Mesothelial cell of epicardium (in vitro differentiated cells): ENCODE measurements at places on chromosomes 16 and 17. TPM values are rescaled to one million over a fixed set of nuclear protein-coding genes. Genes with fewer than 3 reads are reported as not detected.

DNA sequence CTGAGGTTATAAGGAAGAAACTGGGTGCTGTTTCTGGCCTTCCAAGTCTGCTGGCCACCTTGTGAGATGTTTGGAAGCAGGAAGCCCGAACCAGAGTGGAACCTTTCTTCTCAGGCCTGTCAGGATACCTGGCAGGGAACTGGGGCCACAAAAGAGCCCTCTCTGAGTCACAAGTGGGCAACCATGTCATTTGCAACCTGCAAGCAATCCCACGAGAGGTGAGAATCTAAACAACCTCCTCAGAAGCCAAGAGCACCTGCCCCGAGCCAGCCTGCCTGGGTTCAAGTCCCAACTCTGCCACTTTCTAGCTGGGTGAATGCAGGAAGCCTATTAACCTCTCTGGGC, 3.3 kb downstream of the COTL1 start:
- H3K27me3 ChIP-seq: no peaks in the 10 kb centered on the region
- peaks cover 11% of the 10 kb centered on the region for H3K36me3 ChIP-seq
- peaks cover 49% of the 10 kb centered on the region for H3K4me1 ChIP-seq
- H3K27ac ChIP-seq: no peak overlapping the region

DNA sequence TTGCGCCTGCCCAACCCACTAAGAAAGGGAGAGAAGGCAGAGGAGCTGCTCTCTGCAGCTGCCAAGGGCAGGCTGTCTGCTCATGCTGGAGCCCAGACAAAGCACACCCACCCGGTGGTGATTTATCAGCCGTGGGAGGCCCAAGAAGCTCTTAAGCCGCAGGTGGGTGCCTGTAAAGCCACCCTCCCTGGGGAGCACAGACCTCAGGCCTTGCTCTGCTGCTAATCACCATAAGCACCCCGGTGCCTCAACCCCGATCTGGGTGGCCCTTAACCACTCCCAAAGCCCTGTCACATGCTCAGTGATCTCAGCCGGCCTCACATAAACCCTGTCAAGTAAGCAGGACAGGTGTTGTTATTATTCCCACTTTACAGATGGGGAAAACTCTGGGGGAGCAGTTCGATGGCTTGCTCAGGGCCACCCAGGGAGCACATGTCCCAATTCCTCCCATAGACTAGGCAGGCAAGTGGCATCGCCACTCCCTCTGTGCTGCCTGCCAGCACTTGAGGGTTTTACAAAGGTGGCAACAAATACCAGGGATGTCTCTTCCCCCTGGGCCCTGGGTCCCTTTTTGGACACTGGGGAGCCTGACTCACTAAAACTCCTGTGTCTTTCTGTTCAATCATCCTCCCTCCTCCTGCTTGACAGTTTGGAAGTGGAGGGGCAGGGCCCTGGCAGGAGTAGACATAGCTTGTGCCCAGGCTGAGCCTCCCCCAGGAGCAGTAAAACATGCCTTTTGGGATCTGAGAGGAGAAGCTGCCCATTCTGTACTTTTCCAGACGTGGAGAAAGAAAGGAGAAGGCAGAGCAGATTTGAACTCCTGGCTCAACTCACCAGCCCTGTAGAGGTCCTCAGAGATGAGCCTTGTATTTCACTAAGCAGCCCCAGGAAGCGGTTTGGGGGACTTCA, 299.3 kb downstream of the SOX9 start:
- H3K27ac ChIP-seq: peak overlapping the region; percentile 25
- DNase-seq: no peak
- H3K4me3 ChIP-seq: no peak overlapping the region
- H3K4me1 ChIP-seq: peaks cover 30% of the 10 kb centered on the region
- H3K36me3 ChIP-seq: peaks cover 15% of the 10 kb centered on the region

DNA sequence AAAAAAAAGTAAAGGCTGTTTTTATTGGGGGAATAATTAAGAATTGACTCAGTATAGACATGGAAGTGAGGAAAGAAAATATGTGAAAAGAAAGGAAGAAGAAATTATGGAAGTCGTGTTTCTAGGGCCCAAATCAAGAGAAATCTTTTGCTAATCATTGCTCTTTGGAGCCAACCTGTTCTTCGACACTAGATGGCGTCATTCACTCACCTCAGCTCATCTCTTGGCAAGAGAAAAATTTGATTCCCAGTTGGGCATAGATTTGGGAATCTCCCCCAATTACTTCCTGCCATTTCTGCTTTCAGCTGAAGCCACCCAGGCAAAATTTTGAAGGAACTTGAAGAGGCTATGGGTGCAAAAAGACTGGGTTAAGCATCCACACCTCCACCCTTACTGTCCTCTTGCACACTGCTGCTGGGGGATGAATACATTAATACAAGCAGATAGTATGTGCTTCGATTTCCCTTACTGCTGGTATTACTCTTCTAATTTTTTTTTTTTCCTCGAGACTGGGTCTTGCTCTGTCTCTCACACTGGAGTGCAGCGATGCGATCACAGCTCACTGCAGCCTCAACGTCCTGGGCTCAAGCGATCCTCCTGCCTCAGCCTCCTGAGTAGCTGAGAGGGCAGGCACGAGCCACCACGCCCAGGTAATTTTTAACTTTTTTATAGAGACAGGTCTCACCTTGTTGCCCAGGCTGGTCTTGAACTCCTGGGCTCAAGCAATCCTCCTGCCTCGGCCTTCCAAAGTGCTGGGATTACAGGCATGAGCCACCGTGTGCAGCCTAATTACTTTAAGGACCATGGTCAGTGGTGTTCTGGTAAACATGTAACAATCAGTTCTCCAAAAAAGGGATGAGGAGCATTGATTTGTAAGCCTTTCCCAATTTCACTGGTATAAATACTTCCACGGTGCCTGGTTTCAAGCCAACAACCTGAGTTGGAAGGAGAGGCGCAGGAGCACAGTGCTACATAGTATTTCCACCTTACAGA, 13.5 kb downstream of the PSMD7 start:
- H3K27ac ChIP-seq: no peak overlapping the region
- no peak overlapping the region for H3K4me3 ChIP-seq
- H3K4me1 ChIP-seq: no peaks in the 10 kb centered on the region
- DNase-seq: no peak

DNA sequence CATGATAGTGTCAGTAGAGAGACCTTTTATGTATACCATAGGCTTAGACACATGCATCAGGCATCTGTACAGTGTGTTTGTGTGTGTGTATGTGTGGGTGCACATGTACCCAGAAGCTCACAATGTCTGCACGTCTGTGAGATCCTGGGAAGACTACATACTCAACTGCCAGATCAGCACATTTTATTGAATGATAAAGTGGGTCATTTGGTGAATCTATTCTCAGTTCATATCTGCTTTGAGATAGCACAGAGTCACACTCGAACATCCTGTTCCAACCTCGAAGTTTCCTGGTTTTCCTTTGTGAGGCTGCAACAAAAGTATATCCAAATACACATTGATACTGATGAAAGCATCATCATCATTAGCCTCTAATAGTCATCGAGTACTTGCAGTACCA, 63.6 kb downstream of the MAF start:
- no peaks in the 10 kb centered on the region for H3K4me1 ChIP-seq
- no peak overlapping the region for H3K4me3 ChIP-seq
- H3K27me3 ChIP-seq: peaks cover 8% of the 10 kb centered on the region
- H3K27ac ChIP-seq: no peak overlapping the region

GRCh38 chr16:71914802-71915201, 19.5 kb downstream of the IST1 start:
- H3K27ac ChIP-seq: peak overlapping the region; percentile 73
- H3K36me3 ChIP-seq: peaks cover 63% of the 10 kb centered on the region
- DNase-seq: no peak
- no peak overlapping the region for H3K4me3 ChIP-seq
- no peaks in the 10 kb centered on the region for H3K27me3 ChIP-seq

DNA sequence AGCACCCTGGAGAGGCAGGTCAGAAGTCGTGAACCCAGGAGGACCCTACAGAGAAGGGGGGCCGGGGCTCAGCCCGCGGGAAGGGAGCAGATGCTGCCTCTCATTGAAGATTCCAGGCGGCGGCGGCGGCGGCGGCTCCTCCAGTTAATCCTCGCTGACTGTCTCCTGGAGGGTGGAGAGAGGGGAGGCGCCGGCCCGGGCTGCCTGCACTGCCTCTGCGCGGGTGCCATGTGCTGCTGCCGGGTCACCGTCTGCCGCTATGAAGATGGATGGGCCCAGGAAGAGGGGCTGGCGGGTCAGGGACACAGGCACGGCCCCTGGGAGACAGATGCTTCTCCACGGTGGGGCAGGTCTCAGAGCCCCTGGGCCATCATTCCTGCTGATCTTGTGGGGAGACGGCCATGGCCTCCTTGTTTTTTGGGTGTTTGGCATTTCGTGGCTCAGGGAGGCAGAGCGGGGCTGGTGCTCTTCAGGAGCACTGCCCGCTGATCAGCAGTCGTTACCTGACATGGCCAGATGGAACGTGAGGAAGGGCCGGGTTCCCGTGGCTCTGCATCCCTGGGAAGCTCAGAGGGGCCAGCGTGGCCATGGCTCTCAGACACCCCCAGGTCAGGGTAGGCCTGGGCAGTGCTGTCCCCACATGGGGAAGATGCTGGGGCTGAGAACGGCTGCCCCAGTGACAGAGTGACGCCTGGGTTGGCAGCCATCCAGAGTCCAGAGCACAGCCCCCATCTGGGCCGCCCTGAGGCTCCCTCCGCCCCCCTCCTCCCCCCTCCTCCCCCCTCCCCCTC, 36.1 kb downstream of the GINS2 start:
- H3K36me3 ChIP-seq: peaks cover 21% of the 10 kb centered on the region
- H3K4me1 ChIP-seq: peaks cover 20% of the 10 kb centered on the region
- peak overlapping the region; percentile 79 for H3K27ac ChIP-seq
- H3K4me3 ChIP-seq: no peak overlapping the region
- H3K27me3 ChIP-seq: no peaks in the 10 kb centered on the region
- peak; percentile 75 for DNase-seq

KCNAB3 gene
- 18.4 to 18.8 TPM (median 18.5 TPM) in 3 replicates for total RNA-seq

KRTAP4-6 gene
- total RNA-seq: not detected in 3 replicates

CPHXL2 gene
- total RNA-seq: not detected in 3 replicates

CCL1 gene
- total RNA-seq: not detected in 3 replicates

RNF222 gene
- total RNA-seq: not detected in 3 replicates
